Common myeloid progenitor, CD34-positive (primary cell): ENCODE measurements at places on chromosomes 12 and 14.
A peak's percentile ranks its signal among the peaks of the same experiment; 100 is the strongest.

- DNase-seq: peak; percentile 45
Measured at GRCh38 chr14:103033681-103034096, 23.7 kb downstream of the CDC42BPB start.

GRCh38 chr12:116415408-116416108, 138.1 kb upstream of the MED13L start:
- no peak for DNase-seq

GRCh38 chr12:102010265-102010994, 51.4 kb downstream of the WASHC3 start:
- DNase-seq: peak; percentile 43

DNA sequence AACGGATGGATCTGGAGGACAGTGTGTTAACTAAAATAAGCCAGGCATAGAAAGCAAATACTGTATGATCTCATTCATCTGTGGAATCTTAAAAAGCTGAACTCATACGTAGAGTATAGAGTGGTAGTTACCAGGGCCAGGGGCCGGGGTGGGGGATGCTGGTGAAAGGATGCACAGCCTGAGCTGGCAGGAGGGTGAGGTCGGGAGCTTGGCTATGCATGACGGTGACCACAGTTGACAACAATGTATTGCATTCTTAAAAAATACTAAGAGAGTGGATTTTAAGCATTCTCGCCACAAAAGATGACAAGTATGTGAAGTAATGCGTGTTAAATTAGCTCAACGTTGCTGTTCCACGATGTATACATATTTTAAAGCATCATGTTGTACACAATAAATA, 351.3 kb downstream of the TMEM121 start:
- no peak for DNase-seq

- DNase-seq: no peak
Measured at GRCh38 chr14:64891173-64891838, 11.6 kb upstream of the SPTB start.

GRCh38 chr12:63319386-63319785, 168.4 kb upstream of the AVPR1A start:
- DNase-seq: no peak

GRCh38 chr12:71436696-71437095, 2.9 kb upstream of the LGR5 start:
- no peak for DNase-seq

DNA sequence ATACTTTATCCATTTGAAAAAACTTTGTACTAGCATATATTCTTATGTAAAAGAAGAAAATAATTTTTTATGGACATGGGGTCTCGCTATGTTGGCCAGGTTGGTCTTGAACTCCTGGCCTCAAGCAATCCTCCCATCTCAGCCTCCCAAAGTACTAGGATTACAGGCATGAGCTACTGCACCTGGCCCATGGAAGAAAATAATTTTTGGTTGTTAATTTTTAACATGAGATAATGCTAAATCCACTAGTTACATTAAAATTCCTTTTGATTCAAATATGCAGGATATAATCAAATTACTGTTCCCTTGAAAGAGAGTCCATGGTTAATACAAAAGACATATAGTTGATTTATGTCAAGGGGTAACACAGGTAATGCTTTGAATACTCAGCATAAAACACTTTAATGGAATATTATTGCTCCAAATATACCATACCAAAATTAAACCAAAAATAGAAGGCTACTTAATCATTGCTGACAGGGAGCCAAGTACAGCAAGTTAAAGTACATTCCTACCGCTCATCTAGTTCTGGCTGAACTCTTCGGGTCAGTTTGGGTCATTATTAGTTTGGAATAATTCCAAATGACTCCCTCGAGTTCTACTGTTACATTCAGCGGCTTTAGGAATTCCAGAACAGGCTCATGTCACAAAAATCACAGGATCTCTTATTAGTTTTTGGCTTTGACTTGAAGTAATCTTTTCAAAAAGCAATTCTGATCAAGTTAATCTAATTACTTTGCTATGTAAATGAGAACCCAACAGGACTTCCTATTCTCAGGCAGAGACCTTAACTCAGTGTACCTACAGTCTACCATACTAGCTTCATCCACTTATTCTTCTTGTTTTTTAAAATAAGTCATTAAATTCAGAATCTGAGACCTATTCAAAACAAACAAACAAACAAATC, 6.1 kb downstream of the SOS2 start:
- DNase-seq: no peak
